Dermis microvascular lymphatic vessel endothelial cell (primary cell): ENCODE measurements at places on chromosomes 2 and 18. TPM values are rescaled to one million over a fixed set of nuclear protein-coding genes. Genes with fewer than 3 reads are reported as not detected.

B3GNT7 gene
- total RNA-seq: 7.2 and 19.1 TPM in 2 replicates

IL36G gene
- total RNA-seq: not detected in 2 replicates

GAL3ST2 gene
- total RNA-seq: not detected in 2 replicates

GRCh38 chr18:7741640-7742039 is 174.5 kb downstream of the PTPRM start:
- peak; percentile 67 for DNase-seq

DNA sequence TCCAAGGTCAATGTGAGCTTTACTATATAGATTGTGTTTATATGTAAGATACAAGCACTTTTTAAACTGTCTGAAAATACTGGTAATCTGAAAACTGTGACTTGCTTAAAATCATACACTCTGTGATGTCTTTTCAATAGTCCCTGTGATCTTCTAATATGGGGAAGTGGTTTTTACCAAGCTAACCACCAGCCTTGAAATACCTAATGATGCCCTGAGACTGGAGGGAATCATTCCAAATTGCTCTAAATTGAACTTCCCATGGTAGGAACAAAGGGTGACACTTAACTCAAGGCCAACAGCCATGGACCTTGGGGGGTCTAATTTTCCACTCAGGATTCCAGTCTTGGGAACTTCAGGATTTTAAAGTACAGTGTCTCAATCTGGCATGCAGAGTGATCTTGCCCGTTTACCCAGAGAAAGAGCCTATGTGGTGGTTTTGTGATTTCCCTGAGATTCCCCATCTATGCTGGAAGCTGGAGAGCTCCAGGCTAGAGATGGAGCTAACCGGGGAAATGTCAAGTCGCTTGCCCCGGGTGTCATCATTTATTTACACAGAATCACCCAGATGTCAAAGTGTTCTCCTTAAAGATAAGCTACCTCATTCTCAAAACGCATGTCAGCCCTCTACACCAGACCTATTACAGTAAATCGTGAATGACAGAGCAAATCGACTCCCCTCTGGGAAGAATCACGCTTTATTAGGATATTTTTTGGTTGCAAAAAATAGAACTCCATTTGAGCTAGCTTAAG is 198.5 kb downstream of the SP3 start:
- no peak for DNase-seq

G6PC2 gene
- not detected in 2 replicates for total RNA-seq

DNA sequence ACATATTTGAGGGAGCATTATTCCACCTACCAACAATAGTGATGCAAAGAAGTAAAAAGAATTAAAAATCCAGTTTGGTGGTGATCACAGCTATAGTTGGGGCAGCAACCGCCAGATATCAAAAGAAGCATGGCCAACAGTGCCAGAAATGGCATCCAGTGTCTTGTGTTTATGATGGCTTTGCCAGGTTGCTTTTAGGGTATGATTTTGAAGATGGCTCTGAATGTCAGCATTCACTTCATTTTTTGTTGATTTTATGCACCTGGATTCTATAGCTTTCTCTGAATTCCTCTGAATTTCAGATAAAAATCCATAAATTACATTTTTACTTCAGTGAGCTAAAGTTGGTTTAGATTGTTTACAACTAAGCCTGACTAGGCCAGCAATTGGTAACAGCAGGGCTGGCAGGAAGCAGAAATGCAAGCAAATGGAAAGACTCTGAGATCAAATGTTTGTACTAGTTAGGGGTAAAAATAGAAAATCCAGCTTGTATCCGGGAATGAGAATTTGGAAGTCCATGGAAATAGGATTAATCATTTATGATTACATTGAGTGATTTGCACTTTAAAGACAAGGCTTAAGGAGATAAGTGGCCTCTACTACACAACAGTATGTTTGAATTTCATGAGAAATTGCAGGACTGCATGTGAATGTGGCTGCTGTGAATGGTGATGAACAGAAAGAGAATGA is 40.4 kb downstream of the COL3A1 start:
- DNase-seq: peak; percentile 41

GRCh38 chr2:66024391-66024790 is 410.5 kb upstream of the MEIS1 start:
- DNase-seq: no peak

DNA sequence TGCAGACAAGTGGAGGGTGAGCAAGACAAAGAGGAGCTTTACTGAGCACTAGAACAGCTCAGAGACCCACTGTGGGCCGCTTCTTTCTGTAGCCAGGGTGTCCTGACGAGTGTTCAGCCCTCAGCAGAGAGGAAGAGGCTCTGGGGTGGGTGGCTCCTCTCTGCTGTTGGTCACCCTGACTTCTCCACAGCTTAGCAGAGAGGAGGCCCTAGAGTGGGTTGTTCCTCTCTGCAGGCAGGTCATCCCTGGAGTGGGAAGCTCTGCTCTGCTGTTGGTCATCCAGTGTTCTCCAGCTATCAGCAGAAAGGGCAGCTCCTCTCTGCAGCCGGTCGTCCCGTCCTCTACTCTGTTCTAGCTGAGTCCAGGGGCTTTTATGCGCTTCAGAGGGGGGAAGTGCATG is 286.5 kb downstream of the ICOS start:
- no peak for DNase-seq

FAP gene
- total RNA-seq: 1.3 TPM in 2 replicates

DNA sequence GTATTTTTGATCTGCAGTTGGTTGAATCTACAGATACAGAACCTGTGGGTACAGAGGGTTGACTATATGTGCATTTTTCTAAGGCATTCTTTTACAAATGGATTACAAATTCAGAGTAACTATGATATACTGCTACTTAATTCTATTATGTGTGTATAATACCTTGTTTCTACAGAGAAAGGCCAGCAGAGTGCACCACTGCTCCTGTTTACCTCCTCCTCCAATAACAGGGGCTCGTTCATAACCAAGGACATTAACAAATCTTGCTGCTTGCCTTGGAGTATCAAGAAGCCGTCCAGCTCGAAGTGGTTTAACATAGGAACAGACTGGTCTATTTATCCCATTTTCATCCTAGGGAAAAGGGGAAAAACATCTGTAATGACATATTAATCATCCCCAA is 16.4 kb downstream of the CEP76 start:
- peak; percentile 52 for DNase-seq

GRCh38 chr18:52596748-52597435 is 256.9 kb downstream of the DCC start:
- DNase-seq: no peak

GRCh38 chr2:235963853-235964577 is 204.2 kb downstream of the GBX2 start:
- DNase-seq: no peak

DNA sequence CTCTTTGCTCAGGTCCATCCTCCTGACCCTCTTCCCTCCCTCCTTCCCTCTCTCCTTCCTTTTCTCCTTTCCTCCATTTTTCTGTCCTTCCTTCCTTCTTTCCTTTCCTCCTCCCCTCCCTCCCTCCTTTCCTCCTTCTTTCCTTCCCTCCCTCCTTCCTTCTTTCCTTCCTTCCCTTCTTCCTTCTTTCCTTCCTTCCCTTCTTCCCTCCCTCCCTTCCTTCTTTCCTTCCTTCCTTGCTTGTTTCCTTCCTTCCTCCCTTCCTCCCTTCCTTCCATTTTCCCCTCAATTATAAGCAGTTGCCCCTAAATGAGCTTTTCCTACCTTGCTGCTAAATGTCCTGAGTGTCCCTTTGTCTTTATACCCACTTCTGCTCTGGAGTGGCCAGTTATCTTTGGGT is 103.3 kb downstream of the NDUFA10 start:
- DNase-seq: no peak

GRCh38 chr18:51385270-51385669 is 187.8 kb upstream of the MEX3C start:
- no peak for DNase-seq

DNA sequence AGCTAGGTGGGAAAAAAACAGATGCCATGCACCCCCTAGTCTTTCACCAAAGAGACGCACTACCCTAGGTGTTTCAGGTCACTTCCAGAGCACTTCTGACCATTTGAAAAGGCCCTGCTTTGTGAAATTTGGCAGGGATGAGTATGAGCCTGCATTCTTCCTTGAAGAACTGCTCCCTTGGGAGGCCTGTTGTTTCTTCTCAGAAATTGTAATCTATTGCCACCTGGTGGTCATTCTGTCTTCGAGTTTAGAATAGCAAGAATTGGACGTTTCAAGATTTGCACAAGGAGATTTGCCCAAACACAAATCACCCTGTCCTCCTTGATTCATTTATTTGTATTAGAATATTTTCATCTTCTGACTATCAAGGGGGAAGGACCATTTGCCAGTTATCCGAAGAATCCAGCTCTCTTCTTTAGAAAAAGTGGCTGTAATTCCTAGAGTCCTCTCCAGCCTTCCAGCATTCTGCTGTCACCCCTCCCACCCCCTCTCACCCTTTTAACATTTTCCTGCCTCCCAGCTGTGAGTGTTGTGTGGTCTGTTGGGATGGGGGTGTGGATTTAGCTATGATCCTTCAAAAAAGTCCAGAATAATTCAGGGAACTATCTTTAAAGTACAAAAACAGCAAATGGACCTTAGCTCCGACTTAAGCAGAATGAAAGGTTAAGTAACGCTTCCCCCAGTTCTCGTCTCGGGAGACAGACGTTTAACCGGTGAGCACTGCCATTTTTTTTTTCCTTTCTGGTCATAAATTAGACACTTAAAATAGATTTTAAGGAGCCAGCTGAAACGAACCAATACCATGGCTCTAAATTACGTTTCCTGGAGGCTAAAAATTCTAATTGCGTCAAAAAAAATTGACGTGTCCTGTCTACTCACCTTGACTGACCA is 3.7 kb upstream of the GAD1 start:
- DNase-seq: peak; percentile 82

- no peak for DNase-seq
Observed at GRCh38 chr18:39846265-39846664, 2108.8 kb upstream of the PIK3C3 start.

CEP76 gene
- 13.4 and 14.6 TPM in 2 replicates for total RNA-seq

- DNase-seq: no peak
Observed at GRCh38 chr18:77023102-77023782, 109.3 kb downstream of the MBP start.

DNA sequence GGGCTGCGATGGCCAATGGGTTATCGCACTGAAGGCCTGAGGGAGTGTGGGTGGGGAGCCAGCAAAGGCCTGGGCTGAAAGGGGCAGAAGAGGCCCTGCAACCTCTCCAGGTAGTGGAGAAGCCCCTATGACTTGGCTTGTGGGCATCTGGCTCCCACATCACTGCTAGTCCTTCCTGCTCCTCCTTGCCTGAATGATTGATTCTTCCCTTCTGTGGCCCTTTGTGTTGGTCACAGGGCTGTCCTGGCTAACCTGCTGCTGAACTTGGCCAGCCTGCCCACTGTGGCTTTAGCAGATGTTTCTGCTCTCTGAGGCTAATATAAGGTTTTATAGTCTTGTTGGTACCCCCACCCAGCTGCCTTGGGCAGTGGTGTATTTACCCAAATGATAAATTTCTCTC is 136.2 kb upstream of the ALPP start:
- DNase-seq: no peak

DNA sequence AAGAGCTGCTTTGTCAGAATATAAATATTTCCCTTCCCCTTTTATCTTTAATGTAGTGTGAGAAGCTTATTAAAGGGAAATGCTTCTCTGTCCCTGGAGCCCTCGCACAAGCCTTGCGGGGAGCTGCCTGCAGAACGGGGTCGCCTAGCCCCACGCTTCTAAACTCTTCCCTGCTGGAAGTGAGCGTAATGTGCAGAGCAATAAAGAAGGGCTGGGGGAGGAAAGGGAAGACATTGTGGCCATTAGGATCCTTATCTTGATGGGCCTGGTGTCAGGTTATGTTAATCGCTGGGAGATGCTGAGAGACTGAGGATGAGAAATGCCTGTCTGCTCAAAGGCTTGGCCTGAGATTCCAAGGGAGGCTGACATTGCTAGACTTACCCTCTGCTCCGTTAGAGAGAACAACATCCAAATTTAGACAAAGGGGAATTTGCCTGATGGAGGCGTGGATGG is 18.9 kb upstream of the FZD7 start:
- no peak for DNase-seq

POTEC gene
- not detected in 2 replicates for total RNA-seq

NAT8 gene
- total RNA-seq: not detected in 2 replicates

ALKAL2 gene
- not detected in 2 replicates for total RNA-seq

DNA sequence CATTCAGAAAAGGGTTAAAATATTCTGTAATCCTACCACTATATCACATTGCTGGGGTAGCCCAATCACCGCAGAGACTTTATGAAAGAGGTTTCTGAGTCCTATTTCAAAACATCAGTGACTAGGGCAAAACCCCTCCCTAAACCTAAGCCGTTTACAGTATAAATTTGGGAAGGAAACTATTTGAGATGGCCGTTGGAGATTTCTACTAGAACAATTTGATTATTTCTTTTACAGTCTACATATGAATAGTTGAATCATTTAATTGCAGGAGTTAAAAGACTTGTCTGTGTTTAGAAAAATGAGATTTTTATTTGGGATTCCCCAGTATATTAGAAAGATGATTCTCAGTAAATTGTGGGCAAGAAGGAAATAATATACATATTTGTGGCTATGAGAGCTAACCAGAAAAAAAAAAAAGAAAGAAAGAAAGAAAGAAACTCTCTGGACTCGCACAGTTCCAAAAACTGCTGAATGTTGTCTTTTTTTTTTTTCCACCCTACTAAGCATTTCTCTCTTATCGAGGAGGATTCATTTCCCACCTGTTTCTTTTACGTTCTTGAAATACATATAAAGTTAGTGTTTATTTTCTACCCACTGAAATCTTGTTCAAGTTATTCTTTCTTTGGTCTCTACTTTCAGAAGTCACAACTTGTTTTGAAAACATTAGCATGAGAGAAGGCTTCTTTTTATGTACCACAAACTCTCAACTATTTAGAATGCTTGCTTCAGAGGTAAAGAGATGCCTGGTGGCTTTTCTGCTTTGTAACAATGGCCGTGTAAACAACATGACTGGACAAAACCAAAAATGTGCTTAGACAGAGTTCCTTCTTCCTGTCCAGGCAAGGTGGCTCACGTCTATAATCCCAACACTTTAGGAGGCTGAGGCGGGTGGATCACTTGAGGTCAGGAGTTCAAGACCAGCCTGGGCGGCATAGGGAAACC is 65.9 kb downstream of the BCL2 start:
- no peak for DNase-seq

REG1B gene
- total RNA-seq: not detected in 2 replicates

RNF181 gene
- 197 and 224 TPM in 2 replicates for total RNA-seq

CPLX4 gene
- total RNA-seq: not detected in 2 replicates

DNA sequence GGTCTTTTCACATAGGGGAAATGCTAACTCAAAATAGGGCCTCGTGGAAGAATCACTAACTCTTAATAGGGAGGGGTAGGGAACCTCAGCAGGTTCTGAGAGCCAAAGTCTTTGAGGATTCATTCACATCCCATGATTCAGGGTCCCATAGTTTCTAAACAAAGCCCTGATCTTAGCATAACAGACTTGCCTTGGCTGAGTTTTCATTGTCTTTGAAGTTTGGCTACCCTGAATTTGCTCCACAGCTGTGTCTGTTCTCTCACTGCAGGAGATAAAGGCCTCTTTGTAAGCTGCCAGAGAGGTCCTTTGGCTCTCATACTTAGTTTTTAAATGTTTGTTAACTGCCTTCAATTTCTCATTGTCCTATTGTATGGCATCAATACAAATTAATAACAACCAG is 54.5 kb downstream of the ZDBF2 start:
- no peak for DNase-seq
